ENCODE measurements at places on chromosomes 4 and X.
A peak's percentile ranks its signal among the peaks of the same experiment; 100 is the strongest.

DNA sequence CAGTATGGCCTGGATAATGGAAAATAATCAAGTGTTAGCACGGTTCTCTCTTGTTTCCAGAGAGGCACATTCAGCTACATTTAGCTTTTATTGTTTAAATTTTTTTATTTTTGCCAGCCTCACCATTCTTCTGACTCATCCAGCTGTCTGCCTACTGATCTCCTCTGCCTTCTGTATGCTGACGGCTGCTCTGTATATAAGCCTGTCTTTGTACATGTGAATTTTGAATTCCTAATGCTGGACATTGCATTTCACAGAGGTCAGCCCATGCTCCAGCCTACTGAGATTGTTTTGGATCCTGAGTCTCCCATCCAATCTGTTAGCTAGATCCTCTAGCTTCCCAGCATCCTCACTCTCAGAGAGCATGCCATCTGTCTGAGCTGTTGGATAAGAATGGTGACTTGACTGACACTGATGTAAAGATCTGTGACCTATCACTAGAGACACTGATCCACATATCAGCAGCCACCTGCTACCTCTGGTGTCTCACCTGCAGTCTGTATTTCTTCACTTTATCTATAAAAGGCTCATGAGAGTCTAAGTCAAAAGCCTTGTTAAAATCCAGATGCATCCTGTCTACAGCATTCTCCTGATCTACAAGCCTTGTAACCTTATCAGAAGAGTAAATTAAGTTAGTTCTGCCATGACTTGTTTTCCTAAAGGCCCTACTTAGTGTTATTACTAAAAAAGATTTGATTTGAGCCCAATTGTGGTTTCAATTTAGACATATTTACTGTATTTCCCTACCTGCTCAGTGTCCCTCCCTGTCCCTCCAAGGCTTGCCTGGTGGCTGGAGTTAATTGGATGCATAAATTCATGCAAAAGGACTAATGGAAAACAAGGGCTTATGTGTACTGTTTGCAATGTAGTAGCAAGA is 25.6 kb upstream of the ARHGAP36 start:
- DNase-seq, result no peak

- no peak for DNase-seq
Measured at GRCh38 chrX:11703855-11704254, 38.1 kb upstream of the ARHGAP6 start.

- no peak for DNase-seq
Measured at GRCh38 chr4:109861271-109861670, 13.4 kb downstream of the LRIT3 start.

DNA sequence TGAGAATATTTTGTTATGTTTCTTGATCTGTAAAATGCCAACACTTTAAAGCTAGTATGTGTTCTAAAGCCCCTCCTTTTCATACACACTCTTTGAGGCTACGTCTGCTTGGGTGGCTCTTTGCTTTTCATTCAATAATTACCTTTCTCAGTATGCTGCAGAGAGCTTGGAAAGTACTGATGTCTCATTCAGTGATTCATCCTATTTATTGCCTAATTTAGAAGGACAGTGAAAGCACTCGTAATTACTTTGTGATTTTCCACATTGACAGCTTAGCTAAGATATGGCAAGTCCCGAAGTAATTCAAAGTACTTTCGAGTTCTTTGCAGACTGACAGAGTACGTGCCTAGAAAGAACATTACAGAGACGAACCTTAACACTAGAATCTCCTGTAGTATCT is 57.2 kb downstream of the BMP15 start:
- no peak for DNase-seq

GRCh38 chr4:186778134-186778533 is 54.5 kb upstream of the FAT1 start:
- DNase-seq, result no peak

- DNase-seq, result no peak
Measured at GRCh38 chr4:186158021-186158813, 33.1 kb upstream of the CYP4V2 start.

- DNase-seq, result no peak
Measured at GRCh38 chrX:67619253-67619652, 75.4 kb downstream of the AR start.

DNA sequence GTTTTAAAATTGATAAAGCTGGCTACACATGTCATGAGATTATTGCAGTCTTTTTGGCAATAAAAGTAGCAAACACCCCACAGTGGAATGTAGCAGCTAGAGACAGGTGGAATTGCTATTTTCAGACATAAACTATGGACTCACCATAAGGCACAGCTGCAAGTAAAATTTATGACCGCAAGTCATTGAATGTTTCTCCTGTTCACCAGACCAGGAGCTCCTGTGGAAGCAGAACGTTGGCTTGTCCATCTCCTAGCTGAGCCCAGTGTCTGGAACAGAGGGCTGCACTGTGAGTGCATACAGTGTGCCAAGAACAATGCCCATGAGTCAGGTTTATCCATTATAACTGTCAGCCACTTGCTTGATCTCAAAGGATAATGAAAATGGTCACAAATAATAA is 538.2 kb downstream of the INPP4B start:
- DNase-seq, result no peak

DNA sequence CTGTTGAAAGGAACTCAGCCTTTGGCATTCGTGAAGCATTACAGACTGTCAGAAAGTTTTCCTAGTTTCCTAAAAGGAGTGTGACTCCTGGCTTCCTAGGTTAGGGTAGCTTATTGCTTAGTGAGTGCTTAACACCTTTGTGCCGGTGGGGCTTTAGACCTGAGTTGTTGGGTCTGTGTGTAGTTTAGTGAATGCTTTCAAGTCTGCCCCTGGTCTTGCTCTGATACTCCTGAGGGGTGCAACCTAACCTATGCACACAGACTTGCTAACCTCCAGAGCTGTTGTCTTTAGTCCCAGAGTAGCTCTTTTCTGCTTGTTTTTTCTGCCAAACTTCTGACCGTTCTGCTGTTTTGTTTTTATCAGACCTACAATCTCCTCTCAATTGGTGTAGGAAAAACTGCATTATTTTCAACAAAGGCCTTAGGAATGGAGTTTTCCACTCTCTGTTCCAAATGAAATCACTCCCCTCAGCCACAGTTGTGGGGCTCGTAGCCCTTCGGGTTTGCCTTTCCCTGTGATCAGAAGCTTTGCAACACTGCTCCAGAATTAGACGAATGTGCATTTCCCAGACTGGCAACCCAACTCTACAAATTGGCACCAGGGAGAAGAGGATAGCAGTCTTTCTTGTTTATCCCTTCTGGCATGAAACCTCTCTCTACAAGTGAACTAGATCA is 1399.1 kb upstream of the PCDH7 start:
- no peak for DNase-seq

DNA sequence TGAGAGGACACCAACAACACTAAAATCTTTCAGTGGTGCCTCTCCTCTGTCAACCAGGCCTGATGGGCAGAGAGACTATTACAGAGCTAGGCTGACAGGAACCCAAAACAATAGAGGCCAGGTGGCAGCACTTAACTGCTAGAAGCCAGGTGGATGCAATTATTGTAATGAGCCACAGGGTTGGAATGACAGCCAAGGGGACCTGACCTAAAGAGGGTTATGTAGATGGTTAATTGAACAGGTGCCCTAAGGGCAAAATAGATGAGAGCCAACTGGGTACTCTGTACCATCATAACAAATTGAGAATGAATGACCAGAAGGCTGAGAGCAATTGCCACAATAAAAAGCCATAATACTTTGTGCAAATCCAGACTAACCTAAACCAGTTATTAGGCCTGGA is 24.7 kb upstream of the FRAS1 start:
- DNase-seq, result no peak

DNA sequence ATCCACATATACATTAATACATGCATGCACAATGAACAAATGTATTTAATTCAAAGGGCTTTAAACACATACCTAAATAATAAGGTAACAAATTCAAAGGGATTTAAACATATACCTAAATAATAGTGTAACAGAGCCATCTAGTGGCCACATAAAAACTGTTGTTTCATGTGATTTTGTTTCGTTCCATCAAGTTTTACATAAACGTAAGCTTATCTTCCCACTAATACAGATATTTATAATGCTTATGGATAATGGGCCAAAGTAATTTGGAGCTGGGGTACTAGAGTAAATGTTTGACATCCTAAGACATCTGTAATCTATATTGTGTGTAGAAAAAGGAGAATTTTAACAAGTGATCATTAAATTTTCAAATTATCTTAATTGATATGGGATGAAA is 82.3 kb downstream of the PRSS12 start:
- no peak for DNase-seq

DNA sequence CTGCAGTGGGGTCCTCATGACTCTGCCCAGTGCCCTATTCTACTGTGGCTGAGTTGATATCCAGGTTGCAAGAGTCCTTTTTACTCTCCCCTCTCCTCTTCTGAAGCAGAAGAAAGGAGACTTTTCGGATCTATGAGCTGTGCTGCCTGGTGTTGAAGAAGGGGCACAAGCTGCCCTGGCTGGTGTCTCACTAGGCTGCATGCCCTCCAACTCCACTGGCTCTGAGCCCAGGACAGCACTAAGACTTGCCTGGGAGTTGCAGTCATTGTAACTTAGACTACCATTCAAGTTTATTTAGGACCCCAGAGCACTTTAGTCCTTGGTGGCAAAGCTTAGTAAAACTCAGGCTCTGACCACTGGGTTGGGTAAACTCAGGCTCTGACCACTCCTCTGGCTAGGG is 89.4 kb downstream of the GABRB1 start:
- DNase-seq, result no peak

GRCh38 chr4:36399762-36400353 is 118.4 kb downstream of the DTHD1 start:
- peak; percentile 68 for DNase-seq

DNA sequence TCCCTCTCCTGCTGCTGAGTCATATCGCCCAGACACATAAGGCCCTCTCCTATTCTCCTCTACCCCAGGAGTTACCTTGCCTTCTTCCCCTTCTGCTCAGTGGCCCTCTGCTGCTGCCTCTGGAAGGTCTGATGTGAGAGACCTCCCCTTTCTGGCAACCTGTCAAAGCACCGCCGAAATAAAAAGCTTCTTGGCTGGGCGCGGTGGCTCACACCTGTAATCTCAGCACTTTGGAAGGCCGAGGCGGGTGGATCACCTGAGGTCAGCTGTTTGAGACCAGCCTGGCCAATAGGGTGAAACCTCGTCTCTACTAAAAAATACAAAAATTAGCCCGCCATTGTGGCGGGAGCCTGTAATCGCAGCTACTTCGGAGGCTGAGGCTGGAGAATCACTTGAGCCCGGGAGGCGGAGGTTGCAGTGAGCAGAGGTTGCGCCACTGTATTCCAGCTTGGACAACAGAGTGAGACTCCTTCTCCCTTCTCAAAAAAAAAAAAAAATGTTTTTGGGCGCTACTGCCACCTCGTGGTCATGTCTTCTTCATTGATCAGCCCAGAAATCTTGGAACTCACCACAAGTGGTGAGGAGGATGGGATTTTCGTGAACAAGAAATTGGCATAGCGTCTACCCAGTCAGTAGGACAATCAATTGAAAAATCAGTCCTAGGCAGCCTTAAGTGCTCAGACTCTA is 8.6 kb upstream of the ZXDA start:
- no peak for DNase-seq

DNA sequence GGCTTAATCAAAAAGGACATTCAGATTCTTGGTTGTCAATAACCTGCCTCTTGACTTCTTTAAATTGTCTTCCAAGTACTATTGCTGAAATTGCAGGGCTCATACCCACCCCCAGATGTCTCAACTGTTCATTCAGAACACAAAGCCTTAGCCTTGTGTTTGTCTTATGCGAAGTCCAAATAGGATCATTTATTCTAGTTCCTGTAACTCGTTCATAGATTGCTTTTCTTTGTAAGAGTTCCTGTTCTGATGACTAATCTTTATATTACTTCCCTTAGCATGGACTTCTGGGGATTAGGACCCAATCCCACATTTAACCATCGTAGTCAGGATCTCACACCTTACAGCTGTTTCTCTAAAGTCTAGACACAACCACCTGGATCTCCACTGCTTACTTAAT is 226.0 kb downstream of the VEGFC start:
- no peak for DNase-seq

- no peak for DNase-seq
Measured at GRCh38 chr4:154368060-154368459, 123.5 kb downstream of the DCHS2 start.

DNA sequence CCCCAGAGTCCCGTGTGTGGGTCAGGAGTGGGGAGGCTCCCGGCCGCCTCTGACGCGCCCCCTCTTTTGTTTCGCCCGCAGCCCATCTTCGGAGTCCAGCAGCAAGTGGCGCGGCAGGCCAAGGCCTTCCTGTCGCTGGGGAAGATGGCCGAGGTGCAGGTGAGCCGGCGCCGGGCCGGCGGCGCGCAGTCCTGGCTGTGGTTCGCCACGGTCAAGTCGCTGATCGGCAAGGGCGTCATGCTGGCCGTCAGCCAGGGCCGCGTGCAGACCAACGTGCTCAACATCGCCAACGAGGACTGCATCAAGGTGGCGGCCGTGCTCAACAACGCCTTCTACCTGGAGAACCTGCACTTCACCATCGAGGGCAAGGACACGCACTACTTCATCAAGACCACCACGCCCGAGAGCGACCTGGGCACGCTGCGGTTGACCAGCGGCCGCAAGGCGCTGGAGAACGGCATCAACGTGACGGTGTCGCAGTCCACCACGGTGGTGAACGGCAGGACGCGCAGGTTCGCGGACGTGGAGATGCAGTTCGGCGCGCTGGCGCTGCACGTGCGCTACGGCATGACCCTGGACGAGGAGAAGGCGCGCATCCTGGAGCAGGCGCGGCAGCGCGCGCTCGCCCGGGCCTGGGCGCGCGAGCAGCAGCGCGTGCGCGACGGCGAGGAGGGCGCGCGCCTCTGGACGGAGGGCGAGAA is 117.5 kb downstream of the DCTD start:
- DNase-seq, result no peak

DNA sequence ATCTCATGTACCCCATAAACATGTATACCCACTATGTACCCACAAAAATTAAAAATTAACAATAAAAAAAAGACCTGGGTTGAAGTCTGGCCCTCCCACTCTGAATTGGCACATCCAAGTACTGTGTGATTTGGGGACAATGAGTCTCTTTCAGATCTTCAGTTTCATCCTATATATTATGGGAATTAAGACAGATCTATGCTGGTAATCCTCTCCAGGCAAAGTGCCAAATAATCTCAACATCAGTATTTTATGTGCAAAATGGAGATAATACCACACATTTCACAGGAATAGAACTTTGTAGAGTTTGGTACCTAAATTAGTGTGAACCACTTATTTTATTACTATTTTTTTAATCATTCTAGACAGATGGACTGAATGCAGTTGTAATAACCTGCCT is 11.0 kb upstream of the SCD5 start:
- DNase-seq, result no peak

DNA sequence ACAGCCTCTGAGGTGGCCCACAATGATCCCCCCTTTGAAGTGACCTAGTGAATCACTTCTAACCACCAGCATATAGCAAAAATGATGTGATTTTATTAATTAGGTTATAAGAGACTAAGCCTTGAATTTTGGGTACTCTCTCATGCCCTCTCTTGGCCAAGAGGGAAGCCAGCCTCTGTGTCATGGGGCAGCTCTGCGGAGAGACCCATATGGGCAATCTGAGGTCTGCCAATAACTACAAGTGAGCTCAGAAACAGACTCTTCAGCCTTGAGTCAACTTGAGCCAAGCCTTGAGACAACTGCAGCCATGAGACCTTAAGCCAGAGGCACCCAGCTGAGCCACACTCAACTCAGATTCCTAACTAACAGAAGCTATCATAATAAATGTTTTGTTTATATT is 45.7 kb downstream of the MANBA start:
- DNase-seq, result no peak

GRCh38 chrX:120452131-120452530 is 17.0 kb downstream of the LAMP2 start:
- no peak for DNase-seq

Measured in CD4-positive, alpha-beta T cell treated with Interferon alpha-2 for 1 hour (primary cell).